ENCODE measurements at places on chromosomes 13 and 19. TPM values are rescaled to one million over a fixed set of nuclear protein-coding genes. Genes with fewer than 3 reads are reported as not detected.
A peak's percentile ranks its signal among the peaks of the same experiment; 100 is the strongest.

DNA sequence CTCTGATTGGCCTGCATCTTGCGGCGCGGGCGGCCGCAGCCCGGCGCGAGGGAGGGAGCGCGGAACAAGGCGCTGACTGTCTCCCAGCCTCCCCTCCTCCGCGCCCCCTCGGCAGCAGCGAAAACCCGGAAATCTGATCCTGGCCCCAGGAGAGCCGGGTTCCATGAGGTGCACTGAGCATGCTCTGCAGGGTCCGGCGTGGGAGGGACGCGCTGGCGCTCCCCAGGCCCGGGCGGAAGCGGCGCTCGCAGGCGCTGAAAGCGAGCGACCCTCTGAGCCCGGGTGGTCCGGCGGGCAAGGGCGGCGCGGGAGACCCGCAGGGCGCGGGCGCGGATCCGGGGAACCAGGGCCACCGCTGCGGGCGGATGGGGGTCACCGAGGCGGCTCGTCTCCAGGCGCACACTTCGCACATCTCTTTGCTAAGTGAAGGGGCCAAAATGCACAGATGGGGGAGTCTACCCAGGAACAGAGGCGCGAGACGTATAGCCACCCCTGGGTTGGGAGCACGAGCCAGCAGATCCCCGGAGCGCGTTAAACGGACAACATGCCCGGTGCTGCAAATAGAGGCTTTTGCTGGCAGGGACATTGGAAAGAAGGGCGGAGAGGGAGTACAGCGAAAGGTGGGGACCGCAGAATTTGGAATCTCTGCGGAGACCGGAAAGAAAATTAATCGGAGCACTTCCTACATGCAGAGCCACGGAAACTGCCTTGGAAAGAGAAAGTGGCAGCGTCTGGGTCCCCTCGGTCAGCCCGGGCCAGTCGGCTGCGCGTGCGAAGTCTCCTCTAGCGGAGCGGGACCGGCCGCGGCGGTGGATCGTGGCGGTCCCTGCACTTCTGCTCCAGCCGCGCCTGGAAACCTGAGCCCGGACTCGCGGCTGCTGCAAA is 510 bp upstream of the PCDH9 start:
- DNase-seq: peak; percentile 97

DNA sequence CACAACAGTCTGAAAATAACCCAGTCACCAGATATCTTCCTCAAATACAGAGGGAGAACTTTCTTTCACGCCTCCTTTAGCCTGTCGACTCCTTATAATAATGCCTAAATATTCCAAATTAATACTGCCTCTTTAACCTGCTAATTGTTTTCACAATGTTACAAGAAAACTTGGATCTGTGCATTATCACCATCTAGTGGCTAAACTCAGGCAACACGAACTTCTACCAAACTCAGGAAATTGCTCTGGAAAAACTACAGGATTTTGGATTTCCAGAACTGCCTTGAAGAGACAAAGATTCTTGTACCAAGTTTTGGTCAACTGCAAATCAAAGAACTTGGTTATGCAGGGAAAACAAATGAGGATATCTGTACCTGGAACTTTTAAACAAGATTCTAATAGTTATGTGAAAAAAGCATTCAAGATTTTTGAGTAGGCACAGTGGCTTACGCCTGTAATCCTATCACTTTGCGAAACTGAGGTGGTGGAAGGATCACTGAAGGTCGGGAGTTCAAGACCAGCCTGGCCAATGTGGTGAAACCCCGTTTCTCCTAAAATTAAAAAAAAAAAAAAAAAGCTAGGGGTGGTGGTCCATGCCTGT is 10.8 kb downstream of the CLN5 start:
- peak; percentile 48 for DNase-seq

DNA sequence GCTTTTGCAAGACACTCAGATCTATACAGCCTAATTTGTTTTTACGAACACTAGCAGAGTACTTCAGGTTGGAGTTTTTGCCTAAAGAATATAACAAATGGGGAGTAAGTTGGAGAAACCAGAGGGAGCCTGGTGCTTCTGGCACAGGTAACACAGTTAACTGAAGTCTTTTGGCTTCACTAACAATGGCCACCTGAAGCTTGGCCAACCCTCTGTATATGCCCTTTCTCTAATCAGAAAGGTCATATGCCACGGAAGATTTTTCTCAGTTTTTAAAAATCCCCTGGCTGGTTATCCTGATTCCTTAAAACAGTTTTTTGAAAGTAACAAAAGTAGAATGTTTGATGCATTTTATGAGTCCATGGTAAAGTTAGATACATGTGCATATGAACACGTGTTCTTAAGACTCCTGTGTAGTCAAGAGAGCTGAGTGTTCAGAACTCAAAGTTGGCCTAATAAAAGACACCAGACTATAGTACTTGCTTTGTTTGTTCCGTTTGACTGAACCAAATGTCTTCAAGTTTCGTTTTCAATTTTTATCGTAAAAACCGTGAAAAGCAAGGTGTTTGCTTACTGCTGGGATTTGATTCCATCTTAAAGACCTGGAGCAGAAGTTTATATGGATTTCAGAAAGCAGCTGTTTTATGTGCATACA is 137.5 kb downstream of the KCNRG start:
- DNase-seq: no peak

GRCh38 chr19:49599378-49600295 is 8.7 kb downstream of the PRR12 start:
- no peak for DNase-seq

- DNase-seq: peak; percentile 55
Observed at GRCh38 chr13:101875717-101876393, 423.4 kb downstream of the ITGBL1 start.

DNA sequence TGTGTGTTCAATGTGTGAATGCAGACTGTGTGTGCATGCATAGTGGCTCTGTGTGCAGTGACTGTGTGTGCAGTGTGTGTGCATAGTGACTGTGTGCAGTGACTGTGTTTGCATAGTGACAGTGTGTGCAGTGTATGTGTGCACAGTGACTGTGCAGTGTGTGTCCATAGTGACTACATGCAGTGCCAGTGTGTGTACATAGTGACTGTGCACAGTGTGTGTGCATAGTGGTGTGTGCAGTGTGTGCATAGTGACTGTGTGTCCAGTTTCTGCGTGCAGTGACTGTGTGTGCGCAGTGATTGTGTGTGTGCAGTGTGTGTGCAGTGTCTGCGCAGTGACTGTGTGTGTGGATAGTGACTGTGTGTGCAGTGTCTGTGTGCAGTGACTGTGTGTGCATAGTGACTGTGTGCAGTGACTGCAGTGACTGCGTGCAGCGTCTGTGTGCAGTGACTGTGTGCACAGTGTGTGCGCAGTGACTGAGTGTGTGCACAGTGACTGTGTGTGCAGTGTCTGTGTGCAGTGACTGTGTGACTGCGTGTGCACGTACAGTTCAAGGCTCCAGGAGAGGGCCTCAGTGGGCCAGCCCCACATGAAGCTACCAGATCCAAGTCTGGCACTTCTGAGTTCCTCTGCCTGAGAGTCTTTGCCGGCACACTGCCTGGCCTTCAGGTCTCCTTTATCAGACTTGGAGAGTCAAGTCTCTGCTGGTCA is 90.3 kb downstream of the IER2 start:
- DNase-seq: no peak

DNA sequence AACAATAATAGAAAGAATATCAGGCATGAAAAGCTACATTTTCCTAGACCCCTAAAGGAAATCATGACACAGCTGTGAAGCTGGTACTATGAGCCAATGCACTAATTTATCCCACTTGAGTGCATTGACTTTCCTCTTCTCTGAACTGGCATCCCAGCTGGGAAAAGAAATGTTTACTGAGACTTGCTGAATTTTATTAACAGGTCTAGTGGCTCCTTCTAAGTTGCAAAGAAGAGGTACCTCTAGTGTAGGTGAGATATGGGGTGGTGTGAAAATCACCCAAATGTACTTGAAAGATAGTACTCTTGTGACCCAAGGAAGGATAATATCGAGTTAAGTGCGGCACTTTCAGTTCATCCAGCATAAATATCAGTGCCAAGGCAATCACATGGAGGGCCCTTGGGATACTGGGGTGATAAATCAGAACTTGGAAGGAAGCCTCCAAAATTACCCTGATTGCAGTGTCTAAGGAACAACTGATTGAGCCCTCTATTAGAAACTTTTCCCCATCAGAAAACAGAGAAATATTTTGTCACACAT is 369.2 kb downstream of the PCDH9 start:
- DNase-seq: no peak

Gene FAM98C
- total RNA-seq: 4.2 TPM

Gene DHX34
- 5.6 TPM for total RNA-seq

Gene DMKN
- total RNA-seq: 0.36 TPM

Gene FBN3
- total RNA-seq: not detected
